KBM-7 (cell line): ENCODE measurements at places on chromosomes 16 and 17.
A peak's percentile ranks its signal among the peaks of the same experiment; 100 is the strongest.

GRCh38 chr17:10731408-10731879, 1.6 kb upstream of the TMEM220 start:
- no peak for DNase-seq

- peak; percentile 36 for DNase-seq
Measured at GRCh38 chr17:2853283-2854142, 57.3 kb downstream of the RAP1GAP2 start.

GRCh38 chr16:50252082-50252611, 14.2 kb upstream of the ADCY7 start:
- no peak for DNase-seq

- no peak for DNase-seq
Measured at GRCh38 chr16:75254359-75254837, 3.0 kb upstream of the BCAR1 start.

DNA sequence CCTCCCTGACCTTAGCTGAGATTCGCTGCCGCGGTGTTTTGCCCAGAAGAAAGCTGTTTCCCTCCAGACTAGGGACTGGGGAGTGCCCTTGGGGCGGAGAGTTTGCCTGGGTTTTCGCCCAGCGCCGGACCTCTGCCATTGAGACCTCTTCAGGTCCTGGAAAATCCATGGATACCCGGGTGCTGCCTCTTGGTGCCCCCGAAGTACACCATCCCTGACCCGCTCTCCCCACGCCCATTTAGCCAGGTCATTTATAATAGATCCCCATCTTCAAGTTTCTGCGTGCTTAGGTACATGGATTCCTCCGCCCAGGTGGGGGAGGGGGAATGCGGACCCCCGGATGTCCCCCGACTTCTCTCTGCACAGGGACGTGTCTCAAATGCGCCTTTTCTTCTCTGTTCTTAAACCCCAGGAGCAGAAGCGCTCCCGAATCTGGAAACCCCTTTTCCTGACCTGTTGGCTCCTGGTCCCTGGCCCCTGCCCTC, 15.0 kb upstream of the CBX8 start:
- DNase-seq, result no peak

- no peak for DNase-seq
Measured at GRCh38 chr17:77936881-77937280, 21.6 kb upstream of the TNRC6C start.

- DNase-seq, result no peak
Measured at GRCh38 chr16:52117171-52117570, 429.8 kb downstream of the TOX3 start.

- peak; percentile 20 for DNase-seq
Measured at GRCh38 chr17:37642681-37643080, 565 bp downstream of the DDX52 start.

- no peak for DNase-seq
Measured at GRCh38 chr16:15885560-15886001, 2.8 kb downstream of the CEP20 start.

DNA sequence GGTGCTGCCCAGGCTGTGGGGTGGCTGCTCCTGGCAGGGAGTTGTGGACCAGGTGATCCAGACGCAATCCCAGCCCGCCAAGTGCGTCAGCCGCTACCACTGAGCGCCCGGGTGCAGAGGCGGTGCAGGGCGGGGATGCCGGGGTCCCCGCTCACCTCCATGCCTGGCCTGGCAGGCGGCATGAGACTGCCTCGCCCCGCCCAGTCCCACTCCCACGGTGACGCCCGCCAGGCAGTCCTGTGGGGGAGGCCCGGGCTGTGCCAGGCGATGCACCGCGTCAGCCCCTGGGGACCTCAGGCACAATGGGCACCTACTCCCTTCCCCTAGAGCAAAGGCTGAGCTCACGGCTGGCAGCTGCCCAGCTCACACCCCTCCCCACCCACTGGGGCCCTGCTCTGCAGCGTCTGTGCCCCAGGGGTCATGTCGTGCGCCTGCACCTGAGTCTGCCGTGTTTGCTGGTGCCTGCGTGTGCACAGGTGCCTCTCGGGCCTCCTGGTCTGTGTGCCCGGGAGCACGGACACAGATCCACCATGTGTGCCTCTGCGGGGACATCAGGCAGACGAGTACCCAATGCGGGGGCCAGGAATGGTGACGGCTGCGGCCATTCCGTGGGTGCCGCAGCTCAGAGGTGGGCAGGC, 5.3 kb downstream of the RPUSD1 start:
- no peak for DNase-seq

DNA sequence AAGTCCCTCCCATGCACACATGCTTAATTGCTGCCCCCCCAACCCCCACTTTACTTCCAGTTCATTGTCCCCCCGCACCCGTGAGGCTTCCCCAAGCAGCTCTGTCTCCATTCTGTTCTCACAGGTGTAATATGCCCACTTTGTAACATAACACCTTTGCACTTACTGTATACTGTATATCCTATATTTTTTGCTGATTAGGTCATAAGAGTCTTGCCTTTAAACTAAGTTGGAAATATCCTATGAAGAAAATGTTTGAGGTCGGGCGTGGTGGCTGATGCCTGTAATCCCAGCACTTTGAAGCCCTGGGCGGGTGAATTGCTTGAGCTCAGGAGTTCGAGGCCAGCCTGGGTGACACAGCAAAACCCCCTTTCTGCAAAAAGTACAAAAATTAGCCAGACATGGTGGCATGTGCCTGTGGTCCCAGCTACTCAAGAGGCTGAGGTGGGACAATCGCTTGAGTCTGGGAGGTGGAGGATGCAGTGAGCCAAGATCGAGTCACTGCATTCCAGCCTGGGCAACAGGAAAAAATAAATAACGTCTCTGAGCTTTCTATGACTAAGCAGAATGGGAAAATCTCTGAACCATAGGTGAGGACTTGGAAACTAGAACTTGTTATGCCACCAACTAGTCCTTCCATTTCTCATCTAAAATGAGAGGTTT, 76.1 kb downstream of the TNRC6C start:
- no peak for DNase-seq
